ENCODE measurements at places on chromosomes 2 and 18.

GRCh38 chr2:209985874-209986273, 16.6 kb upstream of the RPE start:
- no peak for DNase-seq

DNA sequence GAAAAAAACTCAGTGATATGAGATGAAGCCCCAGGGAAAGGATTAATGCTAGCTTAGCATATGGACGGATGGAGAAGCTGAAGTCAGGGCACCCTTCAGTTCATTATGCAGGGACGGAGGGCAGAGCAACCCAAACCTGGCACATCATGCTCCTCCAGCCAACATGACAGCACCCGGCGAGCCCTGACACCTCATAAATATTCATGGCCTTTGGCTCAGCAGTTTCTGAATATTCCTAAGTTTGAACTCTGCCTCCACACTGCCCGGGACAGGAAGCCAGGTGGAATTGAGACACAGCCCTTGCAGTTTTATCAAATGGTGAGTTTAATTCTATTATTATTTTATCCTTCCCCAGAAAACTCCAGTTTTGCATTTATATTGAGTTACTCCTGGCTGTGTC, 87.3 kb upstream of the SH3BP4 start:
- DNase-seq = no peak

GRCh38 chr2:39642051-39642718, 23.5 kb upstream of the TMEM178A start:
- no peak for DNase-seq

- DNase-seq = no peak
Measured at GRCh38 chr2:20148923-20149702, 75.8 kb downstream of the SDC1 start.

DNA sequence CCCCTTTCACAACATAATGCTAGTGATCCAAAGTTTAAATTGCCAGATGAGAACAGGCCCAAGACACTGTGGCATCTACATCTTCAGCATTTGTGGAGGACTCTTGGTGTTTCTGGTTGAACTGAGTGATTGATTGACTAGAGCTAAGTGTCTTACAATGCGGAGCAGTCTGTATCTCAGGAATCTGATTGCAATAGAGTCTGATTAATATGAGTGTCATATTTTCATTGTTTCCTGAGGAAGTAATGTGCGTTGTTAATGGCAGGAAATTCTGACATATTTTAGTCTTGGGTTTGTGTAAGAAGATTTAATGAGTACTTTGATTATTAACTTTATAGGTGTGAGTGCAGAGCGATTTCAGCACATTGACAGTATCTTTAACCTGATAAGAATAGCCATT, 82.0 kb upstream of the PROKR1 start:
- no peak for DNase-seq

DNA sequence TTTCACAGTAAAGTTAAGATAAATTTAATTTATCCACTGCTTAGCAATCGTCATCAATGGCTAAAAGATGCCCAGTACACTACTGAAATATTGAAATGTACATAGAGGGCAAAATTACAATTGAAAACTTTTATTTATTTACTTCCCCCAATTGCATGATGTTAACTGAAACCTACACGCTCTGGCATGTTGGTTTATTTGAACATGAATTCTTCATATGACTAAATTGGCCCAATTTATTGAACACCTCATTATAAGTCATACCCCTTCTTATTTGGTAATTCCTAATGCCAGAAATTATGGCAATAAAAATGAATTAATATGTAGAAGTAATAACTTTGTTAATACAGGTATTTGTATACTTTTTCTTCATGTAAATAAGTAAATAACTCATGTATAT, 183.0 kb upstream of the ZC3H15 start:
- no peak for DNase-seq

GRCh38 chr2:134718023-134718816, 580 bp downstream of the TMEM163 start:
- DNase-seq = no peak

- peak; percentile 20 for DNase-seq
Measured at GRCh38 chr2:109030870-109031475, 42.0 kb upstream of the EDAR start.

DNA sequence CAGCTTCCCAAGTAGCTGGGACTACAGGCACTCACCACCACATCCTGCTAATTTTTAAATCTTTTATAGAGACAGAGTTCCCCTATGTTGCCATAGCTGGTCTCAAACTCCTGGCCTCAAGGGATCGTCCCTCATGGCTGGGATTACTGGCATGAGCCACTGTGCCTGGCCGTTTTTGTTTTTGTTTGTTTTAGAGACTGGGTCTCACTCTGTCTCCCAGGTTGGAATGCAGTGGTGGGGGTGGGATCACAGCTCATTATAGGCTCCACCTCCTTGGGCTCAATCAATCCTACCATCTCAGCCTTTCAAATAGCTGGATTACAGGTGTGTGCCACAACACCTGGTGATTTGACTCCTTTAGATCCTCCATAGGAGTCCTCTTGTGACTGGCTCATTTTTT, 19.5 kb upstream of the ZDBF2 start:
- no peak for DNase-seq

- no peak for DNase-seq
Measured at GRCh38 chr2:78318275-78318674, 707.2 kb upstream of the REG3G start.

GRCh38 chr2:239936838-239937581, 88.1 kb downstream of the NDUFA10 start:
- DNase-seq = no peak

GRCh38 chr2:241248897-241249296, 60.4 kb downstream of the ANO7 start:
- DNase-seq = no peak

DNA sequence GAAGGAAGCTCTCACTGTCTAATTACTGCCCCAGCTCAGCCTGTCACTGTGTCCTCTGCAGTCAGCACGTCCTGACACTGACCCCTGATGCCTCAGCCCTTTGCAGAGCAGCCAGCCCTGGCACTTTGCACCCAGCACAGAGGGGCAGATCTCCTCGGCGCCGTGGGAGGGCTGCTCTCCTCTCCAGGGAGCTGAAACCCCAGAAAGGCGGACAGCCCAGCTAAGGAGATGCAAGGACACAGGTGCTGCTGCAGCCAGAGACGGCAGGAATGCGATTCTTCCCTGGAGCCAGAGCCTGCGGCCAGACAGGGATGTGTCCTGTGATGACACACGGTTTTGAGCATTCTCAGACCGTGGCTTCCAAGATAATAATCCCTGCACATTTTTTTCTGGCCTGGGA, 34.5 kb upstream of the SIX3 start:
- DNase-seq = no peak

All from activated T-cell treated with anti-CD3 and anti-CD28 coated beads for 4 hours (primary cell).